ENCODE measurements at places on chromosomes 3 and 15.

DNA sequence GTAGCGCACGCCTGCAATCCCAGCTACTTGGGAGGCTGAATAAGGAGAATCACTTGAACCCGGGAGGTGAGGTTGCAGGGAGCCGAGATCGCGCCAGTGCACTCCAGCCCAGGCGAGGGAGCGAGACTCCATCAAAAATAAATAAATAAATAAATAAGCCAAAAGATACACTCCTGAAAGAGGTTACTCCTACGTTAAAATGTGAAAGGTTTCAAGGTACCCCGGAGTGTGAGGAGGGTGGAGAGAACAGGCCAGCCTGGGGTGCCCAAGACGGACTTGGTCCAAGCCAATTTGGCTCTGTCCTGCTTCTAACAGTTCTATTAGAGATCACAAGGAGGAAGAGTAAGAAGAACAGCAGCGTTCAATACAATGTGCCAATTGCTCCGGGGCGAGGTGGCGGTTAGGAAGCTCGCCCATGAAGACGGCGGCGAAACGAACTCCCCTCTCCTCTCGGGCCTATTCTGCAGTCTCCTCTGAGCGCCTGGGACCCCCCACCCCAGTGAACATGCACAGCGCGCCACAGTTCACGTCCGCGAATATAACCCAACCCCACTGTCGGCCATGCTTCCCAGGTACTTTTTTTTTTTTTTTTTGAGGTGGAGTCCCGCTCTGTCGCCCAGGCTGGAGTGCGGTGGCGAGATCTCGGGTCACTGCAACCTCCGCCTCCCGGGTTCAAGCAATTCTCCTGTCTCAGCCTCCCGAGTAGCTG lies 942 bp downstream of the ELP6 start:
- DNase-seq: no peak

DNA sequence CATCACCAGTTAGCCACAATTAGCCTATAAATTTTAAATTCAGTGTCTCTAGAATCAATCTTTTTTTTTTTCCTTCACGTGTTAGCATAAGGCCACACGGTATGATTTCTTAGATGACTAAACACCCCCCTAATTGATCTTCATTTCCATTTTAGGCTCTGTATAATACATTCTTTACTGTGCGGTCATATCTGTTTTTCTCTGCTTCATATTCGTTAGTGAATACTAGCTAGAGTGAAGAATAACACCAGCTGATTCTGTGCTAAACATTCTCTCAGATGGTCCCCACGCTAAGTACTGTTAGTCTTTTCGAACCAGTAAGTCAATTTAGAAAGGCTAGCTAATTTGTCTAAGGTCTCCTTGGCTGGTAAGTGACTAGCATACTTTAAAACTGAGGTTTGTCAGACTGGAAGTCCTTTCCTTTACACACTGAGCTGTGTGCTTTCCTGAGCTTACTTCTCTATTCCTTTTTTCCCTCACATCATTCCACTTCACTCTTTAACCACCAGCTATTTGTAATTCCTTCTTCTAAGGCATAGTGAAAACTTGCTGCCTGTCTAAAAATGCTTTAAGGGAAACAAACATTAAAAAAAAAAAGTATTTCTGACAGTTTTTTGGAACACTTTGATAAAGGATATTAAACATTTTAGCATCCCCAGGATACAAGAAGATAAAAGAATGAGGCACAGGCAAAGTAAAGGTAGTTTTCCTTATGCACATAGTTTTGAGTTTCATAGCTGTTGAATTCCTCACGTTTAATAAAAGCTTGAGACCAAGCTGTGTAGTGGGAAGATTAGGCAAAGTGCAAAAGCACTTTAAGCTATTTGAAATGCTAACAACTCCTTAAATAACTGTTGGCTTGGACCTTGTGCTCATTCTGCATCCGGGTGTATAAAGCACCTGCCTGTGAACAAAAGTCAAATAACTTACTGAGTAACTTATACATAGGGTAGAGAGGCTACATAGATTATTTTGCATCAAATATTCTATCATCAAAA lies 17.1 kb downstream of the ZFAND6 start:
- no peak for DNase-seq

GRCh38 chr3:184746131-184747120 lies 34.6 kb upstream of the MAGEF1 start:
- no peak for DNase-seq

DNA sequence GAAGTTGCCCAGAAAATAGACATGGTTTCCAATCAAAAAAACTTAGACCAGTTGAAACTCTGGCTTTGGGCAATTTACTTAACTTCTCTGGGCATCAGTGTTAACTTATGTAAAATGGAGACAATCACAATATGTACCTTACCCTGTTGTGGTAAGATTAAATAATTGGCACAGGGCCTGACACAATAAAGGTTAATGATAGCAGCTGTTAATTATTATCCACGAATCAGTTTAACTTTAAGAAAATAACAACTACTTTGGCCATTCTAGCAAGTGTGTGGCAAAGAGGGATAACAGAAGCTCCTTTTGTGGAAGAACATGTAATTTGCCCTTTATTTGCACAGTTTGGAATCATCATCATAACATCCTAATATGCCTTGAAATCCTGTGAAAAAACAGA lies 787.6 kb downstream of the FHIT start:
- DNase-seq: no peak

- DNase-seq: no peak
Observed at GRCh38 chr15:73979636-73980035, 12.5 kb downstream of the STOML1 start.

DNA sequence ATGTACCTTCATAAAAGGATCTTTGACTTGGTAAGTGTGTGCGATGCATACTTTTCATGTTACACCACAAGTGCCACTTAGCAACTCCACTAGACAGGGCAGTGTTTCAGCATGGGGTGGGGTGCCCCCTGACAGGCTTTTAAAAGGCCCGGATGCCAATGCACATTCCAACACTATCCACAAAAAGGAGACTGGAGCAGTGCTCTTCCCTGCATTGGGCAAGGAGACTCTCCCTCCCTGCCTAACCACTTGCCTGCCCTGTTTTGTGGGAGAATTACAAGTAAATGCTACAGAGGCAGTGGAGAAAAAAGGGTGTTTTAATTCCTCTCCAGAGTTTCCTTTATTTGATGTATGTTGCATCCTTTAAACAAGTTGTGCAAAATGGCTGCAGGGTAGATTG lies 1.7 kb upstream of the RARB start:
- DNase-seq: no peak

DNA sequence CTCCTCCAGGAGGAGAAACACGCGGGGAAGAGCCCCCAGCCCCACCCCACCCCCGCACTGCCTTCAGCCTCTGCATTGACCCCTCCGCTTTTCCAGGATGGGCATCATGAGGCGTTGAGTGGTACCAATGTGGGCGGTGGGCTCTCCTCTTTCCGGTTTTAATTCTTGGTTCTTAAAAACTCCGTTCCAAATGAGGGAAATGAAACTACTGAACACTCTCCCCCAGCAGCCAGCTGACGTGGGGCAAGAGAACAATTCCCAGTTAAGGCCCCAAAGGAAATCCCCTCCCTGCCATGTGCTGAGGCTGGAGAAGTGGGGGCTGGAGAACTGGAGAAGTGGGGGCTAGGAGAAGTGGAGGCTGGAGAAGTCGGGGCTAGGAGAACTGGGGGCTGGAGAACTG lies 5.3 kb upstream of the NRROS start:
- DNase-seq: no peak

- DNase-seq: no peak
Observed at GRCh38 chr3:72301779-72302178, 516.8 kb upstream of the PROK2 start.

- DNase-seq: no peak
Observed at GRCh38 chr3:154170300-154170699, 49.1 kb downstream of the ARHGEF26 start.

DNA sequence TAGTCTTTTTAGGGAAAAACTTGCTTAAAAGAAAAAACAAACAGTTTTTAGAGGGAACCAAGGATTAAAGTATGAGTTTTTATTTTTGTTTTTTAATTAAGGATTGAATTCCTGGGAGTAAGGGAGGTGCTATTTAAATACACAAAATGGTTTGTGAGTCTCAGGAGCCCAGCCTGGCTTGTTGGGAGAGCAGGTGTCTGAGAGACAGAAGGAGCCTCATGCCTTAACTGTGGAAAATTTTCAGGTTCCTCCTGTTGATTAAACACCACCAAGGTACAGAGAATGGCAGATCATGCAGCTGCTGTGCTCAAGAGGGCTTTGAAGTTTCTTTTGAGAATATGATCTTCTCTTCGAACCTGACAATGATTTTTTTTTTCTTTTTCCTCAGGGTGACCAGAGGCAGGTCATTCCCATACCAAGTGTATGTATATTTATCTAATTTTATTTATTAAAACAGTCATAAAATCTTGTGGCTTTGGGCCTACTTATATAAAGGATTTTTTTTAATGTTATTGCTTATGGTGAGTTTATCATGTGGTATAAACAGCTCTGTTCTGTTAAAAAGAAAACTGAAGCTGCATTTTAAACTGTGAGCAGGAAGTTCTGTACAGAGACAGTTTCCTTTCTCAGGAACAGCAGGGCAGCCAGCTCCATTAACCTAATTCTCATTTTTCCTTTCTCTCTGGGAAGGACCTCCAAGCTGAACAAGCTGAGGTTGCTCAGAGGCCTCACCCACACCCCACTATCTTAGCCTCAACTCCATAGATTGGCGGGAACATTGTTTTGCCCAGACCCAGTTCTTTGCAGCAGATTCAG lies 33.7 kb upstream of the VILL start:
- DNase-seq: no peak

Measured in activated gamma-delta T cell treated with anti-CD3 and anti-CD28 coated beads, Interleukin-2, amount 50 U/mL, for 16 hours (primary cell).